Activated T-helper 1 cell treated with anti-CD3 and anti-CD28 coated beads, Interleukin-12 subunit alpha, Interleukin-12 subunit beta, Interleukin-2, Interleukin-4 antibody, amounts not matched to agents 30 ng/mL and 10 ng/mL and 1 ng/mL, durations not matched to agents 14 hours and 24 hours and 36 hours (primary cell): ENCODE measurements at places on chromosomes 5 and 9. TPM values are rescaled to one million over a fixed set of nuclear protein-coding genes. Genes with fewer than 3 reads are reported as not detected.

Gene TAF1L
- 0.03 TPM in 1 of 2 replicates, not detected in the other for total RNA-seq

Gene DCAF10
- 18.5 and 19.4 TPM in 2 replicates for total RNA-seq

Gene TMEM167A
- total RNA-seq: 84.6 and 96.2 TPM in 2 replicates

Gene ARHGEF39
- 7.9 and 8.8 TPM in 2 replicates for total RNA-seq

Gene TNIP1
- total RNA-seq: 287 and 304 TPM in 2 replicates

DNA sequence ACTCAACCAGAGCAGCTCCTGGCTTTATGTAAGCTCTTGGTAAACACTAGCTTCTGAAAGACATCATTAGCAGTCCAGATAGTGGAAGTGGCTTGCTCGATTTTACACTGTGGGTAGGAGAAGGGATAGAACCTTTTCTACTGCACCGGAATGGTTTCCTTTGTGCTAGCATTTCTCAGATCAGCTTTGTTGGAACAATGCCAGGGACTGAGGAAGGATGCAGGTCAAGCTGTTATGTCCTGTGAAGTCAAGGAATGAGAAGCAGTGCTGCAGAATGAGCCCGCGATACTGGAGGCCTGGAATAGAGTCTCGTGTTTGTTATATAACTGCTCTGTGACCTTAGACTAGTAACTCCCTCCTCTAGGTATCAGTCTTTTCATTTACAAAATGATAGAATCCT lies 233.6 kb downstream of the GABRB2 start:
- no peak for DNase-seq

DNA sequence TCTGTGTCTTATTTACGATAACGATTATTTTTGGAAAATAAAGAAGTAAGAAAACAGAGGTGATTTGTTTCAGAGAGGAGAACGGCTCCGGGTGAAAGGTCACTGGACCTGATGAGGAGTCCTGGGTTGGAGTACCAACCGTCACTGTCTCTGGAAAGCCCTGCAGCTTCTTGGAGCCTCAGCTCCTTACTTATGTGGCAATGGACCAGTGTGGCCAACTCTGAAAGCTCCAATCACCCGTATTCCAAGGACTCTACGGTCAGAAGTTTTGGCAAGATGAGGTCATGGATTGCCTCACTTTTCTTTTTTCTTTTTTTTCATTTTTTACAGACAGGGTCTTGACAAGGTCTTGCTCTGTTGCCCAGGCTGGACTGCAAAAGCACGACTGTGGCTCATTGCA lies 84.8 kb downstream of the KLF4 start:
- DNase-seq: no peak

DNA sequence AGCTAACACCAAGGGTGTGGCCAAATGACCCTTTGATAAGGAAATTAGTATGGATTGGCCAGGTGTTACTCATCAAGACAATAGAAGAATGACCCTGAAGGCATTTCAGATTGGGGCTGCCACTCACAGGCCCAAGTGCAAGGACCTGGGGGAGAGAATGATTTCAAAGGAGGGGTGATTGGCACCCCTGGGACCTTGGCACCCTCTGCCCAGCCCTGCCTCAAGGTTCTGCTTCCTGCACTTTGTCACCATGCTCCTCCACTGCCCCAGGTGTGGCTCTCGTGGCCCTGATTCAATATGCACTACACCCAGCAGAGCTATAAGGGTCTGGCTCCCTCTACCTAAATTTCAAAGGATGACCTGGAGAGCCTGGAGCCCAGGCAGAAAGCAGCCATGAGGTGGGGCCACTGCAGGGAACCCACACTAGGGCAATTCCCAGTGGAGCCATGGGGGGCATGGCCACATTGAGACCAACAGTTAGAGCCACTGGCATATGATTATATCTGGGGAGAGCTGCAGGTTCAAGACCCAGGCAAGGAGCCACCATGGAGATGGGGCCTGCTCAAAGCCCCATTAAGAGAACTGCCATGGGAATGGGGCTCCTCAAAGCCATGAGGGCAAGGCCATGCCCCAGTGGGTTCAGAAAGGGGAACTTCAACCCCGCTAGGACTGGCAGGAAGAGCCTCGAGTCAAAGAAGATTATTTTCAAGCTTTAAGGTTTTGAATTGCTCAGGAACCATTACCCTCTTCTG lies 93.0 kb downstream of the CEMIP2 start:
- DNase-seq: no peak

DNA sequence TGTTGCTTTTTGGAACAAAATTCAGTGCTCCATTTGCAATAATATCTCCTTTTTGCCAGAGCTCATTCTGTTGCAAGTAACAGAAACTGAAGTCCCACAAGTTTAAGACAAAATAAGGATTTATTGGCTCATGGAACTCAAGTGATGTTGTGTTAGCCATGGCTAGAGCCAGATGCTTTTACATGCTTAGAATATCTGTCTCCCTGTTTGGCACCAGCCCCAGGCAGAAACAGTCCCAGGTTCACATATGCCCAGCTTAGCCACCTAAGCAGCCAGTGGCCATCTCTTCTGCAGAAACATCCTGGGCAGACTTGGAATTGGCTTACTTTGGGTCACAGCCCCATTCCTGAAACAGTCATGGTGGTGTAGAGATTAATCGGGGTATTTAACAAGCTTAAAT lies 540.9 kb upstream of the SGCD start:
- DNase-seq: no peak

- no peak for DNase-seq
These were observed 22.3 kb downstream of the FAM78A start for GRCh38 chr9:131253891-131254491.

DNA sequence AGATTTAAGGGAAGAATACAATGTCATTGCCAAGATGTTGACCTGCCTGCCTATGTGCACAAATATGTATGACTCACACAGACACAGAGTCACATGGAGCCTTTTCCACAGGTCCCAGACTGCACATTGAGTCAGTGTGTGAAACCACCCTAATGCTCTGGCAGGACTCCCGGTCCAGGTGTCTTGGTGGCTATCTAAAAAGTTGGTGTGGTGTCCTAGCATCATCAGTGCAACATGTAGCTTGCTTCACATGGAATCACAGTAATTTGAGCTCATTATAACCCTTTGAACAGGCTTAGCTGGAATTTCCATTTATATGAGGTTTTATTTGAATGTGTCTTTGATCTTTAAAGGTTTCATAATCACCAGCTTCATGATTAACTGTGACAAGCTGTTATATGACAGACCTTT lies 10.7 kb downstream of the IFNA5 start:
- DNase-seq: no peak

GRCh38 chr5:143179126-143179740 lies 224.3 kb downstream of the NR3C1 start:
- DNase-seq: no peak

DNA sequence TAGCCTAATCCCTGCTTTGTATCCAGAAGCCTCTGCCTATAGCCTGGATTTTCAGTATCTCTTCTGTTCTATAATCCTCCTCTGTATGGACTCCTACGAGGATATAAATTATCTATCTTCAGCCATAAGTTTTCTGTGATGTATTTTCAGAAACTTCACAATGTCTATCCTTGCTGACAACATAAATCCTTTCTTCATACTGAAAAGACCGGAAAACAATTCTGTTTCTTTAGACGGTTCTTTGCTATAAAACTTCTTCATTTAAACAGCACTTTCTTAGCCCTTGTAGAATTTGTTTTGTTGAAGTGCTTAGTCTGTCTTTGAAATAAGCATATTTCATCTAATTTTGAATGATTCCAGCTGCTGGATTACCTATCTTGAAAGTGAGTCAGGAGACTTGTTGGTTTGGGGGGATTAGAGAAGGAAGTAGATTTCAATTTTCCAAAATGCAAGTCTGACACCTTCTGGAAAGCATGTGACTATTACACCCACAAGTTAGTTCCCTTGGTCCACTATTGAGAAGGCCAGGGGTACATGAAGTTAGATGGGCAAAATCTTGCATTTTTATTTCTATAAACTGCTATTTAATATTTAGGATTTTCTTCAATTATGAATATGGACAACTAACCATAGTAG lies 96.3 kb upstream of the RANBP3L start:
- DNase-seq: no peak

- no peak for DNase-seq
These were observed 20.4 kb downstream of the BDP1 start for GRCh38 chr5:71475788-71476384.

Gene AKNA
- 178 and 182 TPM in 2 replicates for total RNA-seq

- DNase-seq: no peak
These were observed 22.0 kb upstream of the COL15A1 start for GRCh38 chr9:98921732-98922131.

Gene EFNA5
- not detected in 2 replicates for total RNA-seq

GRCh38 chr5:74622122-74622521 lies 18.4 kb downstream of the ENC1 start:
- DNase-seq: no peak

DNA sequence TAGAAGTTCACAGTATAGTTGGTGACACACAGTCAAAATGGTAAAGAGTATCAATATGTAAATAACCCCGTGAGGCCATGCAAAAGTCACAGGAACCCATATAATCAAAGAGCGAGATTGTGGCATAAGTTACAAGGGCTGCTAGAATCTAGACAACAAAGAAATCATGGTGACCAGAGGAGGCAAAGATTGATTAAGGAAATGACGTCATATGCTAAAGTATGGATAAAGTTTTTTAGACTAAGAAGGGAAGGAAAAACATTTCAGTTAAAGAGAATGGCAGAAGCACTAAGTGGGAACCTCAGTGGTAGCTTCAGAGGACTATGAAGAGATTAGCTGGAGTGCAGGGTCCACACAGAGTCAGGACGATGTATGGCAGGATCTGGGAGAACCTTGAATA lies 330.3 kb downstream of the NFIB start:
- no peak for DNase-seq

Gene RPS14
- total RNA-seq: 2,328 and 2,429 TPM in 2 replicates

Gene DNAI1
- not detected in 2 replicates for total RNA-seq

- no peak for DNase-seq
These were observed 571 bp upstream of the S1PR3 start for GRCh38 chr9:88990729-88991065.

DNA sequence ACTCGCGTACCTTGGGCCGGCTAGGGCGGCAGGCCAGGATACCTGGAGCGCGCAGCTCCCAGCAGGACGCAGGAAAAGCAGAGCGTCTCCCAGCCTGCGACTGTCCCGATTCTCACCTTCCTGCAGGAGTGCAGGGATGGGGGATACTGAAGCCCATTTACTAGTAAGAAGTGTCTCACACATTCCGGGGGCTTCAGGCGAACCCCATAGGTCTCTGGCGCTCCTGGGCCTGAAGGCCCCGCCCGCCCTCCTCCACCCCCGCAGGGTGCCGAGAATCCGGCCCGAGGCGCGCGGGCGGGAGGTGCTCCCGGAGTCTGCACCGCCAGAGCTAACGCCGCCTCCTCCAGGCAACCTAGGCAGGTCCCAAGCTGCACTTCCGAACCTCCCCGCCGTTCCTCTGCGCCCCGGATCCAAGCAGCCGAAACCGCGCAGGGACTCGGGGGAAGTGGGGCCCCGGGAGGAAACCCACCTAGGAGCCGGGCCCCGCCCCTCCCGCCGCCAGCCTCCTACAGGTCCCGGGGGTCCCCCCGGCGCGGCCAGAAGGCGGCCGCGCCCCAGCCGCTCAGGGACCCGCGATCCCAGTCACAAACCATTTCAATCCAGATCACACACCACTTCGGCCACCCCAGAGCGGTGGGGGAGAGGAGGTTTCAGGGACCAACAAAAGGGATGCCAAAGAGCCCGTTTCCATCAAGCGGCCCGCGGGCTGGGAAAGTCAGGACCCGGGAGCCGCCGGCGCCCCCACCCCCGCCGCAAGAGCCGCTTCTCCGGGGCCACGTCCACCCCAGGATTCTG lies 1.2 kb downstream of the ROR2 start:
- DNase-seq: peak; percentile 37

GRCh38 chr9:20658677-20659473 lies 25.2 kb upstream of the FOCAD start:
- DNase-seq: no peak

- DNase-seq: peak; percentile 9
These were observed 24.4 kb downstream of the RNF145 start for GRCh38 chr5:159184858-159185381.

DNA sequence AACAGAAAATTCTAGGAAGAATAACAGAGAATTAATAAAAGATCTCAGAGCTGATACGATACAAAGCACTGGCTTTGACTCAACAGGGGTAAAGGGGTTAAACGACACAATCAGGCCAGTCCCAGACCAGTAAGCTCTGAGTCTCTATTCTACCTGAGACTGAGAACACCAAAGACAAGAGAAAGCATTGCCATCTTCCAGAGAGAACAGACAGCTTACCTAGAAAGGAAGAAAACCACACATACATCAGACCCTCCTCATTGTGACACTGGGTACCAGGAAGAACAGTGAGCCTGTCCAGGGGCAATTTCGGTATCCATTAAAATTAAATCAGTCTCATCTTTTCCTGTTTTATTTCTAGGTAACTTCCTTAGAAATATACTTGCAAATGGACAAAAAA lies 41.1 kb downstream of the MRPL36 start:
- no peak for DNase-seq

- no peak for DNase-seq
These were observed 52.1 kb upstream of the FSTL4 start for GRCh38 chr5:133664422-133664821.

Gene STARD4
- total RNA-seq: 149 and 163 TPM in 2 replicates

Gene IL7R
- 47.2 and 50.8 TPM in 2 replicates for total RNA-seq

GRCh38 chr5:42720251-42720650 lies 36.4 kb upstream of the CCDC152 start:
- no peak for DNase-seq

- DNase-seq: no peak
These were observed 102.0 kb downstream of the PHF2 start for GRCh38 chr9:93678199-93679019.

- no peak for DNase-seq
These were observed 105.6 kb upstream of the TXNDC8 start for GRCh38 chr9:110443146-110443865.
